ENCODE measurements at places on chromosomes 1 and 21.

DNA sequence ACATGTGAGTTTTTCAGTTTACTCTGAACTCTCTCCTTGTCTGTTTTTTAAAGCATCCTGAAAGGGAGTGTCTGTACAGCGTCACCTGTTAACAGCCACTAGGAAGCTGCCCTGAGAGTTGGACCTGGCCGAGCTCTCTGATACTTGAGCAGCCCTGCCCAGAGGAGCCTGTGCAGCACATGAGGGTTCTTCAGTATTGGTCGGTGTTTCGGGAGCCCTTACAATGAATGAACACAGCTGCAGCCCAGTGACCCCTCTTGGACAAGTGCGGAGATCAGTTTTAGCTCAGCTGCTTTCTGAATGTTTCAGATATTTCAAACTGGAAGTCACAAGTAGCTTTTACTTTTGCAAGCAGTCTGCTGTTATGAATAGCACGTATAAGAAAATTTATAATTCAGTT, 39.2 kb downstream of the ADARB1 start:
- DNase-seq: no peak

DNA sequence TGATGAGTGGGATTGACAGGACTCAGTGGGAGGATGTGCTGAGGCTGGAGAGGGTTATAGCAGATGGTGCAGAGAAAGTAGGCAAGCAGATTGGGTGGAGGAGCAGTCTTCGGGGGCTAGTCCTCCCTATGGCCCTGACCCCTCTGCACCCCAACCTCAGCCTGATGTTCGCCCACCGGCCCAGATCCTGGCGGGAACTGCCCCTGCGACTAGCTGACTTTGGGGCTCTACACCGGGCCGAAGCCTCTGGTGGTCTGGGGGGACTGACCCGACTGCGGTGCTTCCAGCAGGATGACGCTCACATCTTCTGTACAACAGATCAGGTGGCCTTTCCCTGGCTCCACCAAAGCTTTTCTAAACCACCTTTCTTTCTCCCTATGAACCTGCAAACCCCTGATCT, 9.6 kb upstream of the ECM1 start:
- no peak for DNase-seq

DNA sequence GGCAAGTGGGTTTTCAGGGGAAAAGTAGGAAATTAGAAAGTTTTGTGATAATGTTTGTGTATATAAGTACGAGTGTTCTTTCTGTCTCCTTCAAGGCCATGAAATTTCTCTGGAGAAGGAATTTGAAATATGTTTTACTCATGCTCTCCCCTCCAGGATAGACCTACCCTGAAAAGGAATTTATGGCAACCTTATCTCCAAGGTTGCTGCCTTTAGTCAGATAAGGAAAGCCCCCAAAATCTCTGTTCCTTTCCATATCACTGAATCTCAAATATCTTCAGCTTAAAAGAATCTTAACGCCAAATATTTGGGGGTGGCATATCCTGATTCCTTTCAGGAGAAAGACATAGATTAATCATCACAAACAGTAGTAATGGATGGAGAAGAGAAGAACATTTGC, 499 bp upstream of the C4BPB start:
- DNase-seq: peak; percentile 66

DNA sequence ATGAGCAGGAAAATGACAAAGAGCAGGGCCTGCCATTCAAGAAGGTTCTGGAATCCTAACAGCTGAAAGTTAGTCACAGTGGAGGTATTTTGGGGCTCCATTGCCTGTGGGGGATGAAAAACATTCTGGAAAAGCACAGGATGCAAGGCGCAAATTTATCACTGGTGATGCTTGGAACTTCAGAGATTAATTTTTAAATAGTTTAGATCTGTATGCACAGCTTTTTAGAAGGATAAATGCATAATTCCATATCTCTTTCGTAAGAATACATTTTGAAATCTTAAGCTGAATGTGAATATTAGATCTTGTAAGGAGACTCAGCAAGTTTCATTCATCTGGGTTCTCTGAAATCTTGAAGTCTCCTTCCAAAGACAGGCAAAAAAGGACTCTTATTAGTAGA, at the start of gene OR11L1:
Gene OR11L1 (minus strand): TSS at position 101 of the 400 bp plus-strand sequence. CDS start 0 bp downstream, at position 101.
- no peak for DNase-seq

DNA sequence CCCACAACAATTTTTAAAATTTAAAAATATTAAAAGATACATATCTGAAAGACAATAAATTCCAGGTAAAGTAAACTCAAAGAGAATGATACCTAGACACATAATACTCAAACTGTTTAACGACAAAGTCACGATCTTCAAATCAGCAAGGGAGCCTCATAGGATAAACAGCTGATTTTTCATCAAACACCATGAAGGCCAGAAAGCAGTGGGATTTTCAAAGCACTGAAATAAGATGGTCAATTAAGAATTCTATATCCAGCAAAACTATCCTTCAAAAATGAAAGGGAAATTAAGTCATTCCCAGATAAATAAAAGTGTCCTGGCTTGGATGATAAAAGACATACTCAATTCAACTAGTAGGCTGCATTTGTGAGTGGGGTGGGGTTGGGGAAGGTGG, 100.5 kb downstream of the TIAM1 start:
- no peak for DNase-seq

DNA sequence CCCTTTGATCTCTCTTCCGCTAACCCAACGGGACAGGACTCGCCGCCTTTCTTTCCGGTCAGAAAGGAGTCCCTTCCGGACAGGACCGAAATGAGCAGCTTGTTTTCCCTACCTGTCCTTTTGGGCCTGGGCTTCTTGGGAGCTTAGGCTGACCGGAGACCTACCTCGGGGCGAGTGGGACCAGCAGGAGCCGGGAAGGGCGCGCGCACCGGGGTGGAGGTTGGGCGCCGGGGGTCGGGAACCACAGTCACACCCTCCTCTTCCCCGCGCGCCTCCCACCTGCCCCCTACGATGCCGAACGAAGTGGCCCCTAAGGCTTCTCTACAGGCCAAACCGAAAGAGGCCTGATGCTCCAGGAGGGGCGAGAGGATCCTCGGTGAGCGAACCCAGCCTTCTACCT, 95.2 kb downstream of the PRKAB2 start:
- no peak for DNase-seq

DNA sequence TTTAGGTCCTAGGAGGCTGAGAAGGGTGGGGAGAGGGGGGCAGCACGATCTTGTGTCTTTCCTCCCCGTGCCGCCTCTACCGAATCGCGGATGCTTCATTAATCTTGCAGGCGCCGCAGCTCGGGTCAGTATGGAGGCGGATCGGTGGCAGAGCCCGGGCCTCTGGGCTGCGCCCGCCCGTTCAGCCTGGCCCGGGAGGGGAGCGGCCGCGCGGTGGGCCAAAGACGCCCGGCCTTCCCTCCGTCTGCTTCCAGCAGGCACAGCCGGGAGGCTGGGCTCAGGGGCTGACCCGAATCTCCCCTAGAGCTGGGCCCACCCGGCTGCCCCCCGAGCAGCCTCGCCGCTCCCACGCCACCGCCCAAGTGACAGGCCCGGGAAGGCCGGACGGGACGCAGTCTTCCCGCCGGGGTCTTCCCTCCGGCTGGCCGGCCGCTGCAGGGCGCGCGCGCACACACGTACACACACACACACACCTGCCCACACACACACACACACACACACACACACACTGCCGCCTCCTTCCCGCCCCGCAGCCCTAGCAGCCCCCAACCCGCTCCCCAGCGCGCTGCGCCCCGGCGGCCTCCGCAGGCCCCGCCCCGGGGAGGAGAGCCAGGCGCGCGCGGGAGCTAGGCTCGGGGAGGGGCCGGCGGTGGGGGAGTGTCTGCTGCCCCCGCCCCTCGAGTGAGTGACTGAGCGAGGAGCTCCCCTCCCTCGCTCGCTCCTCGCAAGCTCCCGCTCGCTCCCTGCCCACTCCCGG, at the start of gene C1orf21:
Gene C1orf21 (plus strand): TSS at position 718 of the 757 bp plus-strand sequence. CDS start 90,481 bp downstream, outside the sequence.
- DNase-seq: peak; percentile 90

DNA sequence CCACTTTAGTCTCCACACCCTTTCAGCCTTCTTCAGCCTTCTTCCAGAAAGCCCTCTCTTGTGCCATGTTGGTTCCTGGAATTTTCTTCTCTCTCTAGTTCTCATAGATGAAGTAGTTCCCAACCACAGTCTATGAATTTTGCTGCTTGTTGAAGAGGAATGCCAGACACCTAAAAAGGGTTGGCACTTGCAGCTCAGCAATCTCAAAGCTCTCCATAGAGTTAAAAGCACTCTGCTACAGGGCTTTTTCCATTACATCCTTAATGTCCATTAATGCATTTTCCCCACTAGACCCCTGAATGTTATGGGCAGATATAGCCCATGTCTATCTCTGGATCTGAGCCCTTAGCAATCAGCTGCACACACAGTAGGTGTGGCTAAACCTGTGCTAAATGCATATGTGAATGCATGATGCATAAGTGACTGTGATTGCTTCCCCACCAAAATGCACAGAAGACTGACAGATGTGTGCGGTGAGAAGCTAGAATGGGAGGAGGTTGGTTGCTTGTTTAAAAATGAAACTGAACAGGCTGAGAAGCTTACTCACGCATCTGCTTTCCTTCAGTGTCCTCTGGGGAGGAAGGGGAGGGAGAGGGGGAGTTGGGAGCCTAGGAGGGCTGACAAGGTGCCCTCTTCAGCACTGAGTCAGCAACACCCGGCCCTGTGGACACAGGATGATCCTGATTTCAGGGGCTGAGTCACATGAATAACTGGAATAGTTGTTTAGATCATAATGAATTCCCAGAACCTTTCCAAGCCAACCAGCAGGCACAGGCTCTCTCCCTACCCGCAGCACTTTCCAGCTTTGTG, 146.1 kb upstream of the FGGY start:
- DNase-seq: peak; percentile 65

DNA sequence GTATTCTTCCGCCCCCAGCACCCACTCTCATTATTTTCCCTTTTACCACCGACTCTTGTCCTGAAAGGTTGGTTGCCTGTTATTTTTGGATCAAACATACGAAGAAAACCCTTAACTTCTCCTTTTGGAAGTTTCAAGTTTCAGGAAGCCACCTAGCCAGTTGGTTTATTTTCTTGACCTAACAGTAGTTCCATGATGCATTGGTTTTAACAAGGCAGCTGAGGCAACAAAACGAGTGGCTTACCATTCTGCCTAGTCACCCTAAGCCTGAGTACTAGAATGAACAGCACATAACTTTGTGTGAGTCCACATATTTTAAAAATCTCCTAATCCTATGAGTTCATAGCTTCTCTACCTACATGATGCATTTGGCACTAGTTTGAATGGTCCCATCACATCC, 28.9 kb downstream of the OLFM3 start:
- no peak for DNase-seq

DNA sequence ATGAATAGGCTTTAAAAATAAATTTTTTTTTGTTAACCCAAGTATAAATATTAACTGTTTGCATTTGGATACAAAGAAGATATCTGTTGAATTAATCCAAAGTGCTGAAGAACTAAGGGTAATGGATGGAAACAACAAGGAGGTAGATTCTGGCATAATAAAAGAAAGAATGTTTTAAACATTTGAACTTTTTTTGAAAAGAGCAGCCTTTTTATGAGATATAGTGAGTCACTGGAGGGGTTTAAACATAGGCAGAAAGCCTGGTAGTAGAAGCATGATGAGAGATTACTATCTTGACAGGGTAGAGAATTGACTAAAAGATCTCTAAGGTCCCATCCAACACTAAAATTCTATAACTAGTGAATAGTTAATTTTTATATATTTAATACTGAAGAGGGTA, 2.7 kb downstream of the MIER1 start:
- no peak for DNase-seq

- DNase-seq: no peak
These were observed 4.9 kb downstream of the LBR start for GRCh38 chr1:225422795-225423517.

DNA sequence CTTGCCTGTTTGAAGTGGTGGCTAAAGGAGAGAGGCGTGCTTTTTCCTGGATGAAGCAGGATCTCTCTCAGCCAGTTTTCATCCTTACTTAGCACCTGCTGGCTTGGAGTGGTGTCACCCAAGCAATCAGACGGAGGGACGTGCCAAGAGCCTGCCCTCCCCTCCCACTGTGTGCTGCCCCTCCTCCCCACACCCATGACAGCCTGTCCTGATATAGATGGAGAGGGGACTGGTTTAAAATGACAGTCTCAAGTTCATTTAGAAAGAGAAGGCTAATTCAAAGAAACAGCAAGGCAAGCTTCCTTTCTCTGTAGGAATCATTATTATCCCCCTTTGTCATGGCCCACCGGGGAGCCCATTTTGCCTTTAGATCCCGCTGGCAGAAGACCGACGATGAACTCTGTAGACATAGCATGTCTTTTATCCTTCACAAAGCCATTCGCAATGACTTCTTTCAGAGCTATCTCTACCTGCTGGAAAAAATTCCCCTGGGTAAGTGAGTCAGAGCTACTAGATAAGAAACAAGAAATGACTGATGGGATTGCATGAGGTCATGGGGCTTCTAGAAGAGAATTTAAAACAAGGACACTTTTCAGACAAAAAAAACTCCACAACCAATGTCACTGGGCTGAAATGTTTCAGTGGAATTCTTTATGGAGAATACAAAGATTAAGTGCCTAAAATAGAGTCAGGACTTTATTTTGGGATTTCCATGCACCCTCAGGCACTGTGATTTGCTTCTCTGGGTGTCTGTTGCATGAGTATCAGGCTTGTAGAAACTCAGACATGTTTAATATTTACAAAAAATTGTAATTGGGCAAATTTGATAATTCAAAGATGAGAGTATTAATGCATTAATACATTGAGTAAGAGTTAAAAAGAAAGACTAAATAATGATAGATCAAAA, at the start of gene NTMT2:
Gene NTMT2 (plus strand): TSS at position 190 of the 907 bp plus-strand sequence. CDS start 149 bp downstream, at position 339.
- peak; percentile 94 for DNase-seq

- DNase-seq: no peak
These were observed 17.8 kb upstream of the SSX2IP start for GRCh38 chr1:84708031-84708430.

All from mesendoderm (in vitro differentiated cells).